ENCODE measurements at places on chromosomes 2 and 18.
A peak's percentile ranks its signal among the peaks of the same experiment; 100 is the strongest.

DNA sequence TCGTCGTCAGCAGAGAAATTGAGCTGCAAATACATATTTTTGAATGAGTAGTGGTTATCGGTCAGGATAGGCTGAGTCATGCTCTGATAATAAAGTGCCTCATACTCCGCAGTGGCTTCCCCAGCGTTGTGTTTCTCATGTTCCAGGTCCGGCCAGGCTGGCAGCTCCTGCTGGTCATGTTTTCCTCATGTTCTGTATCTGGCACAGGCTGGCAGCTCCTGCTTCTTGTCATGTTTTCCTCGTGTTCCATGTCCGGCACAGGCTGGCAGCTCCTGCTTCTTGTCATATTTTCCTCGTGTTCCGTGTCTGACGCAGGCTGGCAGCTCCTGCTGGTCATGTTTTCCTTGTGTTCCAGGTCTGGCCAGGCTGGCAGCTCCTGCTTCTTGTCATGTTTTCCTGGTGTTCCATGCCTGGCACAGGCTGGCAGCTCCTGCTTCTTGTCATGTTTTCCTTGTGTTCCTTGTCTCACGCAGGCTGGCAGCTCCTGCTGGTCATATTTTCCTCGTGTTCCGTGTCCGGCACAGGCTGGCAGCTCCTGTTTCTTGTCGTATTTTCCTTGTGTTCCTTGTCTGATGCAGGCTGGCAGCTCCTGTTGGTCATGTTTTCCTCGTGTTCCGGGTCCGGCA lies 148.9 kb downstream of the ATP9B start:
- no peak for DNase-seq

GRCh38 chr18:30487962-30488361 lies 554.6 kb downstream of the DSC3 start:
- DNase-seq = no peak

- no peak for DNase-seq
These were observed 20.6 kb upstream of the SLC38A11 start for GRCh38 chr2:164975891-164976290.

- DNase-seq = peak; percentile 10
These were observed 160.7 kb downstream of the RTP5 start for GRCh38 chr2:242030226-242030575.

GRCh38 chr2:195552581-195552980 lies 104.4 kb upstream of the SLC39A10 start:
- no peak for DNase-seq

DNA sequence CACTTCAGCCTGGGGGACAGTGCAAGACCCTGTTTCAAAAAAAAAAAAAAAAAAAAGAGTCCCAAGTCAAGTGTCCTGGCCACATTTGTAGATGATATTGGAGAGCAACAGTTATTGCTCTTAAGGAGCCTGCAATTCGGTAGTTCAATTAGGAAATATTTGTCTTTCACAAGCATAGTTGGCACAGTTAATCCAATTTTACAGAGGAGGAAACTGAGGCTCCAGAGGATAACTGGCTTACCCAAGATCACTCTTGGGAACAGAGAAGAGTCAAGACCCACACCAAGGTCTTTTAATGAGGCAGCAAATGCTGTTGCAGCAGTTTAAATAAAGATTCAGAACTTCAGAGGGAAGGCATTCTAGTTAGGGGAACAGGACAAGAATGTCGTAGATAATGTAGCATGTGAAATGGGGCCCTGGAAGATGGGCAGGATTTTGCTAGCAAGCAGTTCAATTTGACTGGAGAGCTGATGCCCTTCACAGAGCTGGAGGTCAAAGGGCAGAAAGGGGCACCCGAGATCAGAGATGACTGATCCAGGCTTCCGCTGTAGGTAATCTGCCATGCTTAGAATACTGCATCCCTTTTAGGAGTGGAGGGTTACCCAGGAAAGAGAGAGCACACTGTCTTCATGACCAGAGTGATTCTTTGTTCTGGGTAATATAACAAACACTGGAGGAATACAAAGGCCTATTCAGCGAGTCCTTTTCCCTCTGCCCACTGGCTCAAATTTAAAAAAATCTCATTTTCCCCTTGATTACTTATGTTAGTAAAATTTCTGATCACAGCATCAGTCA lies 3.0 kb downstream of the NPC1 start:
- no peak for DNase-seq

DNA sequence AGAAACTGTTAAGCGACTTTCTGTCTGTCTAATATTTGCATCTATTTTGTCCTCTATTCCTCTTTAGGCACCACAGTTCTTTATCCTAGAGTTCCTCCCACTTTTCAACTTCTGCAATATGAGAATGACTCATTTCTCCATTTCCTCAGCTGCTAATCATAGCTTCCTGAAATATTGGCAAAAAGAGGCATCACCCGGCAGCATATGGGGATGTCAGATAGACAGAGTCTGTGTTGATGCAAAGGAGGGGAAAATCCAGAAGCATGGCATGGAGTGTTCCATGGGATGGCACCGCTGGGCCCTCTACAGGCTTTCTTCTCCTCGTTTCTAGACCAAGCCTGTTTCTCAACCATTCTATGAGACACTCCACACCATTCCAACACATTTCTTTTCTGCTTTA lies 93.4 kb downstream of the DOCK10 start:
- DNase-seq = no peak

DNA sequence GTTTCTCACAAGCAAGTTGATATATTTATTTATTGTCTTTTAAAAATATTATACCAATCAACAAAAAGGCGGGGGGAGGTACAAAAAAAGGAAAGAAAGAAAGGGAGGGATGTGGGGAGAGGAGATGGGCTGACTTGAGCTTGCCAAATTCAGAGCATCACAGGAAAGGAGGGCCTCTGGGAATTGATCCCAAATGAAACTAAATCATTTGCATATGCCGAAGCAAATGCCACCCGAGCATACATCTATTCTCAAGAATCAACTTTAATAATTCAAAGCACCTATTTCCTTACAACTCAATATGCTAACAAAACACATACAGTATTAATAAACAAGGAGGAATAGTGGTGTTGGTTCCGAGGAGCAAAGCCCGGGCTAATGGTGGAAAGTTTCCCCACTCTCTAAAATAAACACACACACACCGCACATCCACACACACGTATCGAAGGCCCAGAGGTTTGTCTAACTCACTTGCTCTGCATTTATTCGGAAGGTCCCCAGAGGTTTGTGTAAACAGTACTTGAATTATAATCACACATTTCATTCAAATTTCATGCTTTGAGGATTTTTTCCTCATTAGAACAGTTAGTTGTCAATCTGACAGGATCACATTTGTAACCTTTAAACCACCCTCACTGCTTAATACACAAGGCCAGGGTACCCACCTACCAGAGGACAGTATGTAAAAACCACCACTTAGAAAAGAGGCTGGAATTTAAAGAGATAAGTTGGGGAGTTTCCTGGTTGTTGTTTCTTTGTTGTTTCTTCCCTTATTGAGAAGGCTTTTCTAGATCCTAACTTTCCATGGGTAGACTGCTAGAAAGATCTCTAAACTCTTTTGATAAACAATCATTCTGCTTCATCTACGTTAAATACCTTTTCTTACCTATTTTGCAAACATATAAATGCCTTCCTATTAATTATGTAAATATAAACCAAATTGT lies 264.7 kb downstream of the TCF4 start:
- DNase-seq = no peak

DNA sequence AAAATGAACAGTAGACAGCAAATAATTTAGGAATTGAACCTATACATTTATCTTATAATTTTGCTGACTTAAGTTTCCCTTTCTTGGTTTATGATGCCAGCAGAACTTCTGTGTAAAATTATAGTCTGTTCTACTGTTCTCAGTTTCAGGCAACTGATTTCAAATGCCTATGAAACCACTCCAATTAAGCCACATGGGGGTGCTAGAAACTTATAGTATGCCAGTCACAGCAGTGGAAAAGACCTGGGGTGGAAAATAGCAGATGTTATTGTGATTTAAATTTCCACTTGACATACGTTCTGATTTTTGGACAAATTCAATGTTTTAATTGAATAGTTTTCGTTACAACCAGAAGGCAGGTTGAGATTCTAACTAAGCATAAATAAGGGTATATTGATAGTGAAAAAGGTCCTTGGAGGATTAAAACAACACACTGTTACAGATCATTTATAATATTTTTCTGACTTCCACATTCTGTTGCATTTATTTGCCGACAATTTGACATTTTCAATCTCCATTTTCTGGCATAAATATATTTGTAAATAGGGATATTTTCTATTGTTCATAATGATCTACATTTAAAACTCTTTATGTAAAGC lies 61.4 kb downstream of the CPS1 start:
- no peak for DNase-seq

DNA sequence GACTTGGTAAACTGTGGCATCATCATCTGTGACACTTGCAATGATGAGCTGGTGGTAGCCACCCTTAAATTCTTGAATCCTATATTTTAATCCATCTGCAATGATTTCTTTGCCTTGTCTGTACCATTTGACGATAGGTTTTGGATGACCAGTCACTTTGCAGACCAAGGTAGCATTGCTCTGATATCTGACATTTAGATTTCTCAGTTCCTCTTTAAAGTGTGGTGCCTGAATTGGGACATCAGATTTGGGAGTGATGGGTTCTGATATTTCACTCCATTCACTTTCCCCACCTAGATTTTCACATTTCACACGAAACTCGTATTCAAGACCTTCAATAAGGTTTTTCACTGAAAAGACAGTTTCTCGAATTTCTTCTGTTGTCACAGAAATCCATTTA lies 55.8 kb downstream of the PLEKHA3 start:
- no peak for DNase-seq

DNA sequence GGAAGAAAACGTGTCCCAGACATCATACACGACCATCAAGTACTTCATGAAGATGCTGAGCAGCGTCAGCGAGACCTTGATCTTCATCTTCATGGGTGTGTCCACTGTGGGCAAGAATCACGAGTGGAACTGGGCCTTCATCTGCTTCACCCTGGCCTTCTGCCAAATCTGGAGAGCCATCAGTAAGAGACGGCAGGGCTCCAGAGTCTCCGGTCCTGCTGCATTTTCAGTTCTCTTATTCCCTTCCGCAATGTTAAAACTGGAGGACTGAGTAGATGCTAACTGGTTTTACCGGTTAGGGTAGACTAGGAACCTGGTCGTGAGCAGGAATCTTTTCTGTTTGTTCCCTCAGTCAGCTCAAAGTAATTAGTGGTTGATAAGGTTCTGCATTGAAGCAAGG lies 32.3 kb downstream of the SLC9A4 start:
- DNase-seq = no peak

GRCh38 chr2:48467637-48468036 lies 62.3 kb upstream of the STON1 start:
- DNase-seq = no peak

GRCh38 chr2:198296665-198297308 lies 492.4 kb downstream of the PLCL1 start:
- peak; percentile 61 for DNase-seq

DNA sequence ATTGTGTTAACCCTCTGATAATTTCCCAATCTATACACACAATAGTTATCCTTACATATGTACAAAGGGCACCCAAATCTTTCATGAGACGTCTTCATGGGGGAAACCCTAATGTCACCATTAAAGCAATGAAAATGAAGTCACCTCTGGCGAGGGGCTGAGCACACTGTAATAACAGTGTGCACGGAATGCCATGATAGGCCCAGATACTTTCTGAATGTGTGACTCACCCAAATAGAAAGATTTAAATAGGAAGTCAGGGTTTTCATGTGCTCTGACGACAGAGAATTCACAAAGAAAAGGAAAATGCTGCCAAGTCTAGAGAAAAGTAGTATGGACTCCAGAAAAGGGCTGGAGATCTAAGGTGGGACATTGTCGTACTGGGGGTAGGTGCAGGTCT lies 128.3 kb downstream of the SATB2 start:
- no peak for DNase-seq

GRCh38 chr2:7324706-7325105 lies 407.5 kb downstream of the RNF144A start:
- no peak for DNase-seq

DNA sequence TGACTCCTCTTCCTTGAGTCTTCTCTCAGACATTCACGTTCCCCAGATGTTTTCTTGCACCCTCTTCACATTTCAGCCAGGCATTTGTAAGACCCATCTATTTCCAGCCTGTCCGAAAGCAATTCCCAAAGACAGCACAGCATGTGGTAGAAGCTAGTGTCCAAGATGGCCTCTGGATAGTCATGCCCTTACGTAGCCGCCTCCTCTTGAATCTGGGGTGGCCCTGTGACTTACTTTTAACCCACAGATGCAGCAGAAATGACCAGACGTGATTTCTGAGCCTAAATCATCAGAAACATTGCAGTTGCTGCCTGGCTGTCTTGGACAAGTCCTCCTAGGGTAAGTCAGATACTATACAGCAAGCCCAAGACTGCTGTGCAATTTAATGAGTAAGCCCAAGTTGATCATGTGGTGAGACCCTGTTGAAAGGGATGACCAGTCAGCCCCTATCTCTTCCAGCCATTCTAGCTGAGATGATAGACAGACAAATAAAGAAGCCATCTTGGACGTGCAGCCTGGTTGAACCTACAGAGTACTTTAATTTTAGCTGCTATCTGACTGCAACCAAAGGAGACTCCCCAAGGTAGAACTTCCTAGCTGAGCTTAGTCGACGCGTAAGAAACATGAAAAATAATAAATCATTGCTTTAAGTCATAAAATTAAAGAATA lies 12.3 kb downstream of the ARL5A start:
- no peak for DNase-seq

DNA sequence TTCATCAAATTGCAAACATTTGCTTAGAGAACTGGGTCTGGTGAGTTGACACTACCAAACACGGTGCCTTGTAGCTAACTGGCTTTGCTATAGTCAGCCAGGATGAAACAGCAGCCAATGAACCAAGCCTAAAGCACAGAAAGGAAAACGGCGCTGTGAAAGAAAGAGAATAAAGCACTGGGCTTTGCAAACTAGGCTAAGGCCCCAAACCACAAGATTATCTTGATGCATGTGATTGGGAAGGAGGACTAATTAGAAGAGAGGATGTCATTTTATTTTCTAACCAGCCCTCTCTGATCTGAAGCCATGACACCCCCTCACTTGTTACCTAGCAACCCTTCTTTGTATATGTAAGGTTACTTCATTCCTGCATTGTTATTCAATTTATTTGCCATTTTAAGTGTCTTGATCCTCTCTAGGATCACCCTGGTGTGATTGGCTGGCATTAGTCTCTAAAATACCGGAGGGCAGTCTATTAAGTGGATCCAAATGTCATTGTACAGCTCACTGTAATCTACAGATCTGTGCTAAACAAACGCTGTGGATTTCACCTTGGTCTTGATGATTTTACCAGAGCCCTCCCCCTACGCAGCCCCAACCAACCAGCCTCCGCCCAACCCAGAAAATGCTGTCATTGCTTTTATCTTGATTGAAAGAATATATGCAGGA lies 395.4 kb upstream of the ACVR2A start:
- peak; percentile 2 for DNase-seq

DNA sequence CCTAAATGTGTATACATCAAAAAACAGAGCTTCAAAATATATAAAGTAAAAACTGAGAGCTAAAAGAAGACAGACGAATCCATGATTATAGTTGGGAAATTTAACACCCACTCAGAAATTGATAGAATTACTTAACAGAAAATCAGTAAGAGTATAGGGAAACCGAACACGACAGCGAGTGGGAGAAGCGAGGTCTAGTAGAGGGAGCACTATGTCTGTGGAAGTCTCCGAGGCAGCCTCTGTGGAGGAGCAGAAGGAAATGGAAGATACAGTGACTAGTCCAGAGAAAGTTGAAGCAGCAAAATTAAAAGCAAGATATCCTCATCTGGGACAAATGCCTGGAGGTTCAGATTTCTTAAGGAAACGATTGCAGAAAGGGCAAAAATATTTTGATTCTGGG lies 38.8 kb downstream of the NMS start:
- DNase-seq = no peak

GRCh38 chr2:167510071-167510759 lies 621.9 kb downstream of the XIRP2 start:
- DNase-seq = no peak

GRCh38 chr2:210072922-210073509 lies 70.6 kb downstream of the RPE start:
- no peak for DNase-seq
